NCI-H187 treated with DMSO at 0.1 percent for 48 hours (cell line): ENCODE measurements at places on chromosomes 12 and 14.
A peak's percentile ranks its signal among the peaks of the same experiment; 100 is the strongest.

- no peak for DNase-seq
Observed at GRCh38 chr12:63318933-63319332, 167.9 kb upstream of the AVPR1A start.

GRCh38 chr14:92400579-92401444 is 77.8 kb downstream of the SLC24A4 start:
- no peak for DNase-seq

GRCh38 chr12:15886372-15887042 is 4.3 kb downstream of the STRAP start:
- DNase-seq, result no peak

GRCh38 chr12:75345531-75345930 is 11.1 kb downstream of the GLIPR1L1 start:
- DNase-seq, result no peak

DNA sequence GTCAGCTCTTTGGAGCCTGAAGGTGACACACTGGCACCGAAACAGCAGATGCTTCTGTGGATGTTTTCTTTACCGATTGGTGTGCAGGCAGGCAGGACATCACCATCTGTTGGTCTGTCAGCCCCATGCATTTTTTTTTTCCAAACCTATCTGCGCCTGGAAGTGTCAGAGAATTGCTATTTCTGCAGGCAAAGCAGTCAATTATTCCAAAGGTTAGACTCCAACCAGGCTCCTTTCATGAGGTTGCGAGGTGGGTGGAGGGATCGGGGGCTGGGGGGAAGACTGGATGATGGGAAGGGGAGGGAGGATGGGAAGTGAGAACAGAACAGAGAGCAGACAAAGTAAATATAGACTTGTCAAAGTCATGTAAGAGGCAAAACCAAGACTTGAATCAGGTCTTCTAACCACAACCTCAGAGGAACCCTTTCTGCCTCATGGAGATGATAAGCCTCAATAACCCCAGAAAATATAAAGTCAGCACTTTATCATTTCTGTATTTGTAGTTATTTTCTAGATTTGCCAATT is 117.7 kb downstream of the OTOGL start:
- DNase-seq, result no peak

- no peak for DNase-seq
Observed at GRCh38 chr12:52210186-52210924, 18.5 kb upstream of the KRT80 start.

DNA sequence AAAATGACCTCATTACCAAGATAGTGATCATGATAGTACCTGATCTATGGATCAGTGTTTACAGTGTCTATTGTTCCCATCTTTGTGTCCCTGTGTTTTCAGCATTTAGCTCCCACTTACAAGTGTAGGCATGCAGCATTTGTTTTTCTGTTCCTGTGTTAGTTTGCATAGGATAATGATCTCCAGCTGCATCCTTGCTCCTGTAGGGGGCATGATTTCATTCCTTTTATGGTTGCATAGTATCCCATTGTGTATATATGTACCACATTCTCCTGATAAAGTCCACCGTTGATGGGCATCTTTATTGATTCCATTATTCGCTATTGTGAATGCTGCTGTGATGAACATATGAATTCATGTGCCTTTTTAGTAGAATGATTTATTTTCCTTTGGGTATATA is 215.4 kb upstream of the NAV3 start:
- DNase-seq, result no peak

- no peak for DNase-seq
Observed at GRCh38 chr12:65875640-65876071, 51.4 kb downstream of the HMGA2 start.

DNA sequence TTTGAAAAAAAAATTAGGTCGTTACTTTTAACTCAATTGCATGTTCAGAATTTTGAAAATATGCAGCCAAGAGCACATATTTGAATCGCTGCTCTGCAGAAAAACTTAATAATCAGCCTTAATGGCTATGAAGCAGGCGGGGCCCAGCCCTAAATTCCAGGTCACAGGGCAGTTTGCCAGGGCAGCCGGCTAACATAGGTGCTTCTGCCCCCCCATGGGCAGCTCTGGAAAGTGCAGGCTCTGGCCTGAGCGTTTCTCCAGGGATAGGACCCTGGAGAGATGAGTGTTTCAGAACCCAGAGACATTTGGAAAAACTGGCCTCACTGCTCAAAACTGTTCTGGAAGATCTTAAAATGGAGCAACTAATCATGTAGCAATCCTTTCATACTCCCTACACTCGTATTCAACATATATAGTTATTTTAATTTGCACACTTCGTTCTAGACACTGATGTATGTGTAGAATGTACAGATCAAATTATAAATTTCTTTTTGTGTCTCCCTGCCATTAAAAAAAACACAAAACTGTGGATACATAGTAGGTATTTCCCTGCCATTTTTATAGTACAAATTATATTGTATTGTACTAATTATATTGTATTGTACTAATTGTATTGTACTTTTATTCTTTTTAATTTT is 26.0 kb upstream of the PTGR2 start:
- peak; percentile 13 for DNase-seq

- DNase-seq, result no peak
Observed at GRCh38 chr14:54867011-54867410, 35.6 kb downstream of the GCH1 start.

DNA sequence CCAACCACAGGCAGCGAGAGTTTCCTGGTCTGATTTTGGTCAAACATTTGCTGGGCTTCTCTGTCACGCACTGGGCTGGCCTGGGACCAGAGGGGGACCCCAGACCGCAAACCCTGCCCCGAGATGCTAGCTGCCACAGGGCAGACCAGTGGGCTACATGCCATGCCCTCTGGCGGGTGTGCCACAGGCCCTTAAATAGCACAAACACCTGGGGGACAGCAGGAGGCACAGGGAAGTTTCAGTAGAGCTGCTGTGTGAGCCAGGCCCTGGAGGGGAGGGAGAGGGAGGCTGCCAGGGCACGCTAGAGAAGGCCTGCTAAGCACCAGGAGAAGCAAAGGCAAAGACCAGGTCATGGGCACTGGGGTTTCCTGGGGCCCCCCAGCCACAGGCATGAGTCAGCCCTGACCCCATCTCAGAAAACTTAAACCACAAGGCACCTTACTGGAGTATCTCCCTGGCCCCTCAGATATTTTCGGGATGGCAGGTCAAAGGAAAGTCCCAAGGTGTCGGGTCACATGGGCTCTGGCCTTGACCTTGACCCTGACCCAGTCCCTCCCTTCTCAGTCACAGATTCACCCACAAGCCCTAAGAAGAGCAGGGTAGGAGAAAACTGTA is 29.2 kb downstream of the ITPK1 start:
- no peak for DNase-seq

DNA sequence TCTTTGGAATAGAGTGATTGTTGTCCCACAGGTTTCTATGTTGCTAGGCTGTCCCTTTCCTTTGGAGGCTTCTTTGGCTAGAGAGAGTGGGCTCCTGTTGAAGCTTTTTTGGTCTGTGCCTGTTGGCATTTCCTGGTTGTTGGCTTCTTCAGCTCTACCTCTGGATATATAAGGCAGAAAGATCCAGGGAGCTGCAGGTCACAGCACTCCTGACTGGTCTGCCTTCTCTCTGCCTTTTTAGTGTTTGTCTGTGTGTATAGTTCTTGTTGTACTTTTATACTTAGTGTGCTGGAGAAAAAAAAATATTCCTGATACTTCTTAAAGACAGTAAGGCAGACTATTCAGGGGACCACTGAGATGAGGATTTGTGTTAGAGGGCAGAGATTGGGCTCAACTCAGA is 202.7 kb downstream of the FBXL14 start:
- no peak for DNase-seq

DNA sequence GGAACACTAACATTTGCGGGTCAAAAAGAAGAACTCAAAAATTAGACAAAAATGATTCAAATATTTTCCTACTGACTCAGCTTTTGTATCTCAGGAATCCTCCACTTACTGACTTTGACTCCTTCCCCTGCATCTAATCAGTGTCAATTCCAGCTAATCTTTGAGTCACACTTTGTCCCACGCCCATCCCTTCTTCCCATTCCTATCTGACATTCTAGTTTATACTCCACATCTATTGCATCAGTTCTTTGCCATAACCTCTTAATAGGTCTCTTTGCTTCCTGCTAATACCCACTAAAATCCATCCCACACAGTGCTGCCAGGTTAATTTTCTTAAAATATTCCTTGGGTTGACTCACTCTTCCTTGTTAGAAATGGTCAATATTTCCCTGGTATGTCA is 19.1 kb downstream of the BBS10 start:
- no peak for DNase-seq

GRCh38 chr14:57816568-57817284 is 49.2 kb downstream of the SLC35F4 start:
- no peak for DNase-seq

DNA sequence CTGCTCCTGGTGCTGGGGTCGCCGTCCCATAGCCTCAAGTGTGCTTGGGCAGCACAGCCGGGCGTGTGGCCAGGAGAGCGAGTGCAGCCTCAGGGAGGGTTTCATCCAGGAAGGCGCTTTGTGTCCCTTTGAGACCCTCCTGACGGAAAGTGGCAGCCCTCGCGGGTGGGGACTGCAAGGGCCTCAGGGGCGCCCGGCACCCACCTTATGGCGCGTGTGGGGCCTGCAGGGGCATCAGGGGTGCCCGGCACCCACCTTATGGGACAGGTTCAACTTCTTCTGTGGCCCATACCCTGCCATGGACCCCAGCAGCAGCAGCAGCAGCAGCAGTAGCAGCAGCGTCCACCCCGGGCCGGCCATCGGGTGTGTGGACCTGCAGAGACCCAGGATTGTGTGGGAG is 4.5 kb downstream of the LRCOL1 start:
- DNase-seq, result no peak
